ENCODE measurements at places on chromosomes 5 and 9.

DNA sequence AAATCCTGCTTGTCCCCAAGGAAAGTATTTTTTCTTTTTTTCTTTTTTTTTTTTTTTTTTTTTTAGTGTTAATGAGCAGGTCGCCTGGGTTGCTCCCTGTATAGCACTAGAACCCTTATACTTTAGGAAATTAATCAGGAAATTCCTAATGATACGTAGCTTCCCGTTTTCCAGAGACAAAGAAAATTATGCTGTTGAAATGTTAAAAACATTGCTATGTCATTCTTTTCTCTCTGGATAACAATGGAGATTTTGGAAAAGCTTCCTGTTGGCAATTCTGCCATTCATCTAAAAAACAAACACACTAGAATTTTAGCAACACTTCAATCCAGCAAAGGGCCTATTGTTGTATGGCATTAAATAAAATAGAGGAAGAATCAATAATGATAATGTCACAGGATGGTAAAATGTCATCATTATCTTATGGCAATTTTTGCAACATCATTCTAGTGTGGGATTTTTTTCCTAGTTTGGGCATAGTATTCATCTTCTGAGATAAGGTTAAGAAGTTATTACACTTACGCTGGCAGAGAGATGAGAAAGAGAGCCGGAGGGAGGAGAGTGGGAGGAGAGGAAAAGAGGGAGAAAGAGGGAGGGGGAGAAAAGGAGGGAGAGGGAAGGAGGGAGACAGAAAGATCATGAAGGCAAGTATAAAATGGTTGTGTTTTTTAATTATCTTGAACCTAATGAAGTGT is 315.8 kb upstream of the PDE4D start:
- no peak for DNase-seq

DNA sequence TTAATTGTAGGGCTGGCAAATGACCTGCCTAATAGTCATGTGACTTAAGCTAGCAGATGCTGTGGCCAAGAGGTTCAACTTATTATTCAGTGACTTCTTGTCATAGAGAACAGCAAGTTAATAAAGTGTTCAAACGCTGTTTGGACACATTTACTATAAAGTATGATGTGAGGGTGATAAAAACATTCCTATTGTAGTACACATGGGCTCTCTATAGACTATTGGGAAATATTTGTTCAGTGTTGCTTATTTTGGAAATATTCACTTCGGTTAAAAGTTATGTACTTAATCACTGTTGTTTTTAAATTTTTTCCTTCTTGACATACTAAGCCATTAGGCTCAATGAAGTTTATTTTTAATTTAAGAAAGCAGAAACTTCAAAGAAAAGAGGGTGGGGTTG is 345.0 kb downstream of the NNT start:
- DNase-seq = no peak

GRCh38 chr5:175261526-175261925 is 182.5 kb downstream of the DRD1 start:
- DNase-seq = no peak

GRCh38 chr5:34774139-34774538 is 64.8 kb upstream of the TTC23L start:
- DNase-seq = no peak

GRCh38 chr5:127506616-127507015 is 10.8 kb upstream of the PRRC1 start:
- no peak for DNase-seq

DNA sequence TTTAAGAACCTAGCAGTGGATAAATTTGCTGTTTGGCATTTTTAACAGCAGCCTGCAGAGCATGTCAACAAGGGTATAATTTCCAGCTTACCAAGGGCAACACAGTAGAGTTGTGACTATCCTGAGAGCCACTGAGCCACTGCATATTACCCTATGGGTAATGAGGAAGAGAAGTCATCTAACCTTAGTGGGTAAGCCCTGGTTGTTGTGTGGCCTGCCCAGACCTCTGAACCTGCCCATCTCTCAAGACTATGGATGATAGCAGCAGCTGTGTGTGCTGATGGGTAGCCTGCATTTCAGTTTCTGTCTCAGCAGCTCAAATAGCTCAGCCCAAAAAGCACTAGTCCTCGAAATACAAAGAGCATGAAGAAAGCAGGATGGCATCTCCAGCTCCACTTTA is 56.1 kb upstream of the PIP5K1B start:
- no peak for DNase-seq

DNA sequence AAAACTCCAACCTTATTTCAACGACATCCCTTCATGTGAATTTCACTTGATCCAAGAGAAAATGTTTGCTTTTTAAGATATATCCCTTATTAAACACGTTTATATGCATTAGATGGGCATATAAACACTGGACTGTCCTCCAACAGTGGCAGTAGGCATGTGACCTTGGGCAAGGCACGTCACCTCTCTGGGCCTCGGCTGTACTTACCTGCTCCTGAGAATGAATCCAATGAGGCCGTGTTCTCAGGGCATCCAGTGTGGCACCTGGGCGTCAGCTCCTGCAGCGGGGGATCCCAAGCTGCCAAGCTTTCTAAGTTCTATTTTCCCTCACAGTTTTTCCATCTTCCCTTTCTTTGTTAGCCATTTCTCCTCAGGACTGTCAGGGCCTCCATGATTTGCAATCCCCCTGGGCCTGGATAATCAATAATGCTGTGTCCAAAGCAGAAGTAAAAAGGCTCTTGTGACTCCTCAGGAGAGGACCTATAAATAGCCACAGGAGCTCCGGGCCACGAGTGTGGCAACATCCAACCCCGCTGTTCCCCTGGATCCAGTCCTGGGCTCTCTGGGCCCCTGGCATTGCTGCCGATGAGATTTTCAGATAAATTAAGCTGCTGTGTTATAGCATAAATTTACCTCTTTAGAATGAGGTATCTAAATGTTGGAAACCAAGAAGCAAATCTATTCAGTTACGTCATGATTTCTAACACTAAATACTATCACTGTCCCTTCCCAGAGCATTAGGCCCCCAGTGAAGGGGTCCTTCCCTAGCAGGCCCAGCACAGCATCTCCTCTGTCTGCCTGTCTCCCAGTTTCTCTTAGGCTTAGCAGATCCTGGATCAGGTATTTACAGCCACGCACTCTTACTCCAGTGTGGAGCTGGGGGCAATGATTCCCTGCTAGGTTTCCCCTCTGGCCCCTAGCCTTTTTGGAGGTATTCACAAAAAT is 76.8 kb downstream of the PTPN3 start:
- DNase-seq = no peak

DNA sequence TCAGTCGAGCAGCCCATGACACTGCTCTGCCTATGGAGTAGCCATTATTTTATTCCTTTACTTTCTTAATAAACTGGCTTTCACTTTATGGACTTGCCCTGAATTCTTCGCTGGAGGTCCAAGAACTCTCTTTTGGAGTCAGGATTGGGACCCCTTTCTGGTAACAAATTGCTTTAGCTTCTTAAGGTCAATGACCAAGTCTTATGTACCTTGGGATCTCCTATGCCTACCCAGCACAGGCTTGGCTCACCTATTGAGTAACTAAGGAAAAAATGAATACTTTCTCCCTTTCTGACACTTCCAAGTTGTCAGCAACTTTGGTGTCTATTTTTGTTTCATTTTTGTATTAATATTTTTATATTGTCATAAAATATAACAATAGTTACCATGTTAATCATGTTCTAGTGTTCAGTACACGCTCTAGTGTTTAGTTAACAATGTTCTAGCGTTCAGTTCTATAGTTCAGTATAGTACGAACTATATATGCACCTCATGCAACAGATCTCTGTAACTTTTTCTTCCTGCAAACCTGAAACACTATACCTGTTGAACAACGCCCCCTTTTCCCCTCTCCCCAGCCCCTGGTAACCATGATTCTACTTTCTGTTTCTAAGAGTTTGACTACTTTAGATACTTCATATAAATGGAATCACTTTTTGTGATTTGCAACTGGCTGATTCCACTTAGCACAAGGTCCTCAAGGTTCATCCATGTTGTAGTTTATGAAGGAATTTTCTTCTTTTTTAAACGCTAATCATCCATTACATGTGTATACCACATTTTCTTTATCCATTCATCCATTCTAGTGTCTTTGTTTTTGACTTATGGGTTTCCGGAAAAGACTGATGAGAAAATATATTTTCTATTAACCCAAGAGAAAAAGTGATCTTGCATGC is 1.8 kb upstream of the RHOBTB3 start:
- no peak for DNase-seq

DNA sequence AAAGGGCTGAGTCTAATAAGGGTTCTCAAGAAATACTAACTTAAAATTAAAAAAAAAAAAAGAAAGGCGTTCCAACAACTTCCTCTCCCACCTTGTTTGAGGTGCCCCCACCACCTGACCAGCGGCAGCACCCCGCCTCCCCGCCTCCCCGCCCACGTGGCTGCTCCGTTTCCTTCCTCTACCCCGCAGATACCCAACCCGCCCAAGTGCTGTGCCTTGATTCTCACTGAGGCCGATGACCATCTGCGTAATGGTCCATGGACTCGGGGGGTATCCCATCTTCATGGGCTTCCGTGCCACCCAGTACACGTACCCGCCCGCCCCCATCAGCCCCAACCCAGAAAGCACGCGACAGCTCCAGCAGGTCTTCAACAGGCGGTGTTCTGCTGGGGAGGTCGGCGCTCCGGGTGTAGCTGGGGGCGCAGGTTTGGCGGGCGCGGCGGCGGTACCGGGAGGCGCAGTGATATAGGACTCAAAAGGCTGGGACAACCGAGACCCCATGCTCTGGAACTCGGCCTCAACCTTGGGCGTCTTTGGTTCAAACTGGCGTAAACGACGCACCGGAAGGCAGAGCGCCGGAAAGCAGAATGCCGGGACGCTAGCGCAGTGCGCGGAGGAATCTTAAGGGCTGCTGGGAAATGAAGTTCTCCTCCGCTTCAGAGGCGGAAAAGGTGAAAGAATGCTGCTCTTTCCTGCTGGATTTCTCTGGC is at the start of gene DMAC1:
TSS of gene DMAC1 (minus strand) at position 545 of the 710 bp plus-strand sequence. CDS start at position 501, 44 bp downstream.
- DNase-seq = peak; percentile 85

DNA sequence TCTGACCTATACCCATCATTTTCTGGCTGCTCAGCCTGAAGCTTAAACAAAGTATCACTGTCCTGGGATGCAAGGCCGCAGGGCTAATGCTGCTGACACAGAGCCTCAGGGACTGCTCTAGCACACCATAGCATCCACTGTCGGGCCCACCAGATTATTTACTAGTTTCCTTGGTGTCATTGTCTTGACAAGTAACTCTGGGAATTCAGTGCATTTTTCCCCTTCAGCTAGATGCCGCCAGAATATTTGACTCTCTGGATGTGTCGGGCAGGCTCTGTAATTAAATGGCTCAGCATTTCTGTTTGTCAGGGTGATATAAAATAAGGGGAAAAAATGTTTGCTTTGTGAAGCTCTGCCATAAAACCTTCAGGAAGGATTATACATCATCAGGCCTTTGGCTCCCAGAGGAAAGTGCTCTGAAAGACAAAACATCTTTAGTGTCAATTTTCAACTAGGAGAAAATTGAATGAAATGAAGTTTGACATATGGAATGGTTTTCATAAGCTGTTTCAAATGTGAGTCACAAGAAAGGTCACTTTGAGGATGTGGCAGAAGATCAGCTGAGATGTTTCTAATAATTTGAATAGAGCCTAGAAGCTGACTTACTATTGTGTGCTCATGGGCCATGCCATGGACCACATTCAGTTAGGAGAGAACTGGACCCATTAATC is 350.1 kb downstream of the TMEM232 start:
- DNase-seq = no peak

GRCh38 chr9:34252670-34253459 is 74.0 kb downstream of the UBAP1 start:
- peak; percentile 78 for DNase-seq

DNA sequence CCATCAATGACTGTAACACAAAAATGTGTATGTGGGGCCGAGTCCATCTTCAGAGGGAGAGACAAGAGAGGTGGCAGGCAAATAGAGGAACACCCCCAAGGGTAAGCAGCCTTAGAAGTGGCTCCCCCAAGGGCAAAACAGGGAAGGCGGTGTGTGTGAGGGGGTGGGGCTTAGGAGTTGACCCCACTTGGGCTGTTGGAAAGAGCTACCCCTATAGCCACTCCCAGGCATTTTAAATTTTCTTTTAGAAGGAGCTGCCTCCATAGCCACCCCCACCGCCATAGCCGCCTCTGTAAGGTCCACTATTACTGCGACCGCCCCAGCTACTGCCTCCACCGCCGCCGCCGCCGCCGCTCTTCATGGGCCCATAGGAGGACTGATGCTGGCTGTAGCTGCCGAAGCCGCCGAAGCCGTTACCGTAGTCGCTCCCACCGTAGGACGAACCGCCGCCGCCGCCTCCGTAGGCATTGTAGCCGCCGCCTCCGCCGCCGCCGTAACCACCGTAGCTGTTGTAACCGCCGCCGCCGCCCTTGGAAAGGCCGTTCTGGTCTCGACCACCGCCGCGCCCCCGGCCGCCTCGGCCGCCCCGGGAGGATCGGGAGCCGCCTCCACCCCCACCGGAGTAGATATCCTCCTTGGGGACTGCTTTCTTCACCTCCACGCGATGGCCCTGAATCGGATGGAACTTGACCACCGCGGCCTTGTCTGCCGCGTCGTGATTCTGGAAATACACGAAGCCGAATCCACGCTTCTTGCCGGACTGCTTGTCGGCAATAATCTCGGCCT is 1.1 kb downstream of the HNRNPA0 start:
- DNase-seq = peak; percentile 57

- DNase-seq = no peak
Measured at GRCh38 chr5:37717613-37718431, 122.0 kb downstream of the GDNF start.

- DNase-seq = no peak
Measured at GRCh38 chr9:127229691-127230417, 34.7 kb upstream of the GARNL3 start.

- DNase-seq = peak; percentile 7
Measured at GRCh38 chr5:132460846-132461568, 29.6 kb downstream of the IRF1 start.

GRCh38 chr5:169121630-169122420 is 179.1 kb downstream of the SLIT3 start:
- DNase-seq = no peak

DNA sequence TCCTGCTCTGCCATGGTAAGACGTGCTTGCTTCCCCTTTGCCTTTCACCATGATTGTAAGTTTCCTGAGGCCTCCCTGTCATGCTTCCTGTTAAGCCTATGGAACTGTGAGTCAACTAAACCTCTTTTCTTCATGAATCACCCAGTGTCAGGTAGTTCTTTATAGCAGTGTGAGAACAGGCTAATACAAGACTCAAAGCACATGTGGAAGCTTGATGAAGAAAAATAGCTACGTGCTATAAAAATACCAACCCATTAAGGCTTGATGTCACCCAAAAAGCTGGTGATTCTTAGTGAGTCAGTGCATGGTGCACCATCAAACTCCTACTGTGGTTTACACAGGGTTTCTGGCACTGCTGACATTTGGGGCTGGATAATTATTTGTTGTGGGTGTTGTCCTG is 332.2 kb downstream of the TMEM167A start:
- no peak for DNase-seq

DNA sequence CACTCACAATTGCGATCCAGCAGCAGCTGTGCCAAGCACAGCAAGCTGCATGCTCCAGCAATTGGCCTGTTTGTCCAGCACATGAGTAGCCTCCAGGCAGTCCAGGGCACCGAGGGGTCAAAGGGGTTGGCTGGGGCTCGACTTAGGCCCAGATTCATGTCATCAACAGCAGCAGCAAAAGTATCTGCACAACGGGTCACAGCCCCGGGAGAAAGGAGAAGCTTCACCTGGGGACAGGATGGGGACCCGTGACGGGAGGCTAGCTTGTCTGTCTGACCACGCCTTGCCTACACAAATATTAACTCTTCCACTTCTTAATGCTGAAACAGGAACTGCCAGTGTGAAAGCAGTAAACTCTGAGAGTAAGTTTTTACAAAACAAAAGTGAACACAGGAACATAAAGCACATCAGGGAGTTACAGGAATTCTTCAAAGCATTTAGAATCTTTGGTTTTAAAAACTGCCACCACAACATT is 191.2 kb downstream of the PIK3R1 start:
- no peak for DNase-seq
